ENCODE measurements at places on chromosomes 12 and 14.

DNA sequence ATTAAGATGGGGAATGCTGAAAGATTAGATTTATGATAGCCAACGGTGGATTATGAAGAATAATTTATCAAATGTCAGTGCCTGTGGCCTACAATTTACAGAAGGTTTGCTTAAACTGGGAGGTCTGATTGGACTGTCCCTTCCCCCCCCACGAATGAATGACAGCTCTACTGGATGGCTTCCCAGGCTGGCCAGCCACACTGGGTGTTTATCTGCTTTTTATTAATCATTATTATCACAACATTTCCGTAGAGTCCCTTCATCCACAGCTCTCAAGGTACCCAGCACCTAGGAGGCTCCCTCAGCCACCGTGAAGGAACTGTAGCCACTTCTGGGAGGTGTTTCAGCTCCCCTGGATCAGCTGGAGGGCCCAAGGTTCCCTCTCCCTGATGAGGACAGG, 78.9 kb downstream of the ADCK1 start:
- no peak overlapping the region for H3K27ac ChIP-seq
- H3K4me1 ChIP-seq: no peaks in the 10 kb centered on the region
- no peak overlapping the region for H3K4me3 ChIP-seq
- H3K36me3 ChIP-seq: no peaks in the 10 kb centered on the region

DNA sequence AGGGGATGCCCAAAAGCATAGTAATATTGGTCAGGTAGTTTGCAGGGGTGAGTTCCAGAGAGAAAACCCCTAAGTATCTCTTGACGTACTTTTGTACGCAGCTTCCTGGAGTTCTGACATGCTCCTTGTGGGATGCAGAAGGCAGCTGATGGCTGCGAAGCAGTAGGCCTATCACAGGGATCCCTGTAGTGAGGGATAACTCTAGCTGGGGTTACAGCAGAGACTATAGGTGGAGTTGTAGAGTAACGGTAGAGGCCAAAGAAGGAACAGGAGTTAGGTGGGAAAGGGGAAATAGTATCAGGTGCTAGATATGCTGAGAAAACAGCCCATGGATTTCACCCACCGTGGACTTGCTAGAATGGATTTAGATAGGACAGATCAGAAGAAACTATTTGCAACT, 37.3 kb downstream of the MGST1 start:
- no peak for DNase-seq
- H3K27me3 ChIP-seq: no peaks in the 10 kb centered on the region
- no peaks in the 10 kb centered on the region for H3K36me3 ChIP-seq
- no peaks in the 10 kb centered on the region for H3K4me1 ChIP-seq

GRCh38 chr12:28882444-28882843, 266.6 kb upstream of the FAR2 start:
- no peak overlapping the region for H3K4me3 ChIP-seq
- H3K36me3 ChIP-seq: no peaks in the 10 kb centered on the region
- DNase-seq: no peak
- H3K4me1 ChIP-seq: peaks cover 6% of the 10 kb centered on the region
- no peaks in the 10 kb centered on the region for H3K27me3 ChIP-seq

DNA sequence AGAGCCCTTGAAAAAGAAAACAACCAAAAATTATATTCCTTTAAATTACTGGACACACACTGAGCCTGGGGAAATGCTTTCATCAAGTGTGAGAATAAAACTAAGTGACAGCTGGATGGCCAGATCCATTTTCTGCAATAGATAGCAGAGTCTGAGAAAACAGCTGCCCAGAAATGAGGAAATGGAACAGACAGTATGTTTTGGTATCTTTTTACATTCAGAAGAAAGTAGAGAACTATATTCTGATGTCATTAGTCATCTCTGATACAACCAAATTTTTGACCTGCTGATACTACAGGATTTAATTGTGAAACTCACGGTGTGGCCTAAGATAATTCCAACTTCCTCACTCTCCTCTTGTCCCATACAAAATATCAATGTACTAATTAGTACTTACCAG, 78.2 kb downstream of the HMGA2 start:
- no peak for DNase-seq
- no peaks in the 10 kb centered on the region for H3K36me3 ChIP-seq
- H3K27me3 ChIP-seq: peaks cover 23% of the 10 kb centered on the region
- no peaks in the 10 kb centered on the region for H3K4me1 ChIP-seq
- H3K4me3 ChIP-seq: no peak overlapping the region
- no peak overlapping the region for H3K27ac ChIP-seq

DNA sequence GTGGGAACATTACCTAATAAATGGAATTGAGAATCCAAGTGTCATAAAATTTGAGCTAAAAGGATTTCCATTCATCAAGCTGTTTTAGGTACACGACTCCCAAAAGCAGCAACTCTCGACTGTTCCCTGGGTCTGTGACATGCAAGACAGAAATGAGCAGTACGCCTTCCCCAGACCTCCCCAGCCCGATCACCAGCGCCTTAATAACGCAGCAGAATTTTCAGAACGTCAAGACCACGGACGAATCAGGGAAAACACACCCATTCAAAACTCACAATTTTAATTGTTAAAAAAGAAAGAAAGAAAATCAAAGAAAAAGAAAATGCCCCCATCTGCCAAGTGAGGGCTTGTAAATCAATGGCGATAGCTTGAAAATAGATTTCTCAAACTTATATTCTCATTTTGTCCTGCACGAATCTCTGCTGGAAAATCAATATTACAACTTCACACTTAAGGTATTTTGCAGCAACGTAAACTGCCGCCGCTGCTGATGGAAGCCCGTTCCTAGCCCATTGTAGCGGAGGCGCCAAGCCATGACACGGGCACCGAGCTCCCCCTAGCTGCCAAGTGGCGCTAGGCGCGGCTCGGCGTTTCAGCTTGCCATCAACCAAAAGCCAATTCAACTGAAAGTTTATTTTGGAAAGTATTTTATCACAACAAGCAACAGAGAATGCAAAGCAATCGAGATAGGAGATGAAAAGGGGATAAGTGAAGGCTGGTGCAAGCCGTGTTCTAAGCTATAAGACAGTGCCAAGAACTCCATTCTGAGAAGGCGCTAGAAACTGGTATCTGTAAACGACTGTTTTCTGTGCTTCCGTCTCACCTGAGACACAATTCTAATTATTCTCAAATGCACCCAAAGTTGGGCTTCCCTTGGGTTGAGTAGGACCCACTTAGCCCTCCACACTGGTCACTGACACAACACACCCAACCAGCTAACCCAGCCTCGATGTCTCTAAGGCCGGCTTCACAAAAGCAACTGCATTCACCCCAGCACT, 5.5 kb downstream of the BCL11B start:
- no peaks in the 10 kb centered on the region for H3K36me3 ChIP-seq
- H3K27ac ChIP-seq: no peak overlapping the region
- no peak overlapping the region for H3K4me3 ChIP-seq
- H3K4me1 ChIP-seq: no peaks in the 10 kb centered on the region
- peak; percentile 66 for DNase-seq
- H3K27me3 ChIP-seq: peaks cover 56% of the 10 kb centered on the region

DNA sequence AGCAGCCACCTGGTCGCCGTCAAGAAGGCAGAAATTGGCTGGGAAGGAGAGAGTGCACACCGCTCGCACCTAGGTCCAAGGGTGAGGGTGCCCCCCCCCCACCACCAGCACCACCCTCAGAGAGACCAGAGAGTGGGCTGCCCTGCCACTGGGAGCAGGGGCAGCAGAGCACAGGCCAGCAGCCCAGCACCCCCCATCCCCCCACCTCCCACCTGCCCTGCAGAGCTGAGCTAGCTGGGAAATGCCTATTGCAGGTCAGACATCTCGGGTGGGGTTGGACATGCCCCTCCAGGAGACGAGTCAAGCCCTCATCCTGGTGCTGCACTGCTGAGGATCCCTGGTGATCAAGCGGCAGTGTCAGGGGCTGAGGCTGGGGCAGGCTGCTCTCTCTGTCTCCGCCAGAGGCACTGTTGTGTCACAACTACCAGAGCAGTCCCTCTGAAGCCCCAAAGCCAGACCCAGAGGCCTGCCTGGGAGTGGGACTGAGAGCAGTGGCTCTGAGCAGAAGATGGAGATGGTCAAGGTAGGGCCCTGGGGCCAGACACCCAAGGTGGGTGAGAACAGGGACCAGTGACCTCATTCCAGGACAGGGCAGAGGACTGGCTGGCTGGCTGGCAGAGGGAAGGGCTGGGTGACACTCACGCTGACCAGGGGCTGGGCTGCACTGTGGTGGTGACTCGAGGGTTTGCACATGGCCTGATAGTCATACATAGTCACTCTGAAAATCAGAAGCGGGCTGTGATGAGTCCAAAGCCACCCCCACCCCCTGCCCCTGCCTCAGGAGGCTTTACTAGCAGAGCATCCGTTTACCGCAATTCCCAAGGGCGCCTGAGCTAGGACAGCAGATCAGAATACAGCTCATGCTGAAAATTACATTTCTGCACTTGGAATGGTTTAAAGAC, 19.7 kb upstream of the LRTM2 start:
- peaks cover 11% of the 10 kb centered on the region for H3K4me1 ChIP-seq
- no peaks in the 10 kb centered on the region for H3K36me3 ChIP-seq
- H3K27me3 ChIP-seq: no peaks in the 10 kb centered on the region
- no peak overlapping the region for H3K4me3 ChIP-seq

DNA sequence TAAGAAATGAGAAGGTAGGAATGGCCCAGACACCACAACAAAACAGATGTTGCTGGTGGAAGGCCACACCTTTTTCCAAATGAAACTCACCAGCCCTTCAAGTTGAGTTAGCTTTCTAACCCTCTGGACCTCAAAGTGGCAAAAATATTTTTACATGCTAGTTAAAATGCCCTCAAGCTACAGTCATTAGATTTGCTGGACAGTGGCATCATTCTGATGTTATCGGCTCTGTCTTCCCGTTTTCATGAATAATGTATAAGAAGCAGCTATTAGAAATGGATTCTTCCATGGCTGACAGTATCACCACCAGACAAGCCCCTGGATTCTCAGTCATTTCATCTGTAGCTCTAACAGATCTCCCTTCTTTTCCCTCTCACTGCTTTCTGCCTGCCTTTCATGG, 37.1 kb upstream of the PLXNC1 start:
- H3K4me1 ChIP-seq: no peaks in the 10 kb centered on the region
- no peaks in the 10 kb centered on the region for H3K36me3 ChIP-seq
- H3K27me3 ChIP-seq: no peaks in the 10 kb centered on the region
- H3K4me3 ChIP-seq: no peak overlapping the region
- DNase-seq: no peak

GRCh38 chr14:67187826-67188225, 1.4 kb upstream of the GARIN2 start:
- DNase-seq: no peak
- H3K4me1 ChIP-seq: no peaks in the 10 kb centered on the region
- H3K36me3 ChIP-seq: no peaks in the 10 kb centered on the region
- no peak overlapping the region for H3K4me3 ChIP-seq
- peaks cover 3% of the 10 kb centered on the region for H3K27me3 ChIP-seq

DNA sequence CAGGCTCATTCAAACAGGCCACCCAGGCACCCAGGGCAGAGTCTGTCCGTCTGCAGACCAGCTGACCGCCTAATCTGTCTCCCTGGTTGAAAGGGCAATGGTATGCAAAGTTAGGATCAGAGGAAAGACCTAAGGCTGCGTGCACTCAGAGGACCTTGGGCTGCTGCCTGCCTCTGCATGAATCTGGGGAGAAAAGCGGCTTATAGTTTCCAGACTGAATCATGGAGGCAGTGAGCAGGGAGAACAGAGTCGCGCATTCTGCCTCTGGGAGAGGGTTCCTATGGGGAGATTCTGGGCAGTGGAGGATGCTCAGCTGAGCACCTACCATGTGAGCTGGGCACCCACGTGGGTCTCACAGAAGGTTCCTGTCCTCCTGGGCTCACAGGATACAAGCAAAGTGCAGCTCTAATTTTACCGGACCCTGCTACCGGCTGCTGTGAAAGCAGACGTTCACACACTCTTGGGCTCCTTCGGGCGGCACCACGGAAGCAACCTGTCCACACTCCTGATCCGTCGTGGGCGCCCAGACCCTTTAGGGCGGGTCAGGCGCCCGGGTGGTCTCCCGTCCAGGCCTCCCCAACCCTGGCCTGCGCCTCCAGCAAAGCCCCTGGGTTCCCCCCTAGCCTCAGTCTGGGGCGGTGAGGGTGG, 772 bp downstream of the SCARB1 start:
- peak; percentile 67 for DNase-seq
- peak overlapping the region; percentile 51 for H3K27ac ChIP-seq
- peaks cover 54% of the 10 kb centered on the region for H3K4me1 ChIP-seq
- no peaks in the 10 kb centered on the region for H3K36me3 ChIP-seq
- H3K4me3 ChIP-seq: peak overlapping the region; percentile 68

DNA sequence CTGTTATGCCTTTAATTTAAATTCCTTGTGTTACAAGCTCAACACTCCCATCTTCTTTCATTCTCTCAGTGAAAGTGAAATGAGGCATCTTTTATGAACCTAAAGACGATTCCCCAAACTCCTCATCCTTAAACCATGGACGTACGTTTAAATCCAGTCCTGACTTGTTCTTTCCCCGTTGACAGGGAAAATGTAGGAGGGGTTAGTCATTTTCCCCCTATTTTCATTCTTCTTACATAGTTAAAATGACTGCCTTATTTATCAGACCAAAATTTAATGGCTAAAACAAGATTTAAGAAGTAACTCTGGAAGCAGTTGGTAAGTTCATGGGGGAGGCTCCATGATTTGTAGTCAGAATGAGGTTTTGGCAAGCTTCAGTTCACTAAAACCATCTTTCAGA, 134.9 kb downstream of the KCNA5 start:
- no peaks in the 10 kb centered on the region for H3K4me1 ChIP-seq
- H3K27ac ChIP-seq: no peak overlapping the region
- H3K36me3 ChIP-seq: no peaks in the 10 kb centered on the region
- H3K4me3 ChIP-seq: no peak overlapping the region

DNA sequence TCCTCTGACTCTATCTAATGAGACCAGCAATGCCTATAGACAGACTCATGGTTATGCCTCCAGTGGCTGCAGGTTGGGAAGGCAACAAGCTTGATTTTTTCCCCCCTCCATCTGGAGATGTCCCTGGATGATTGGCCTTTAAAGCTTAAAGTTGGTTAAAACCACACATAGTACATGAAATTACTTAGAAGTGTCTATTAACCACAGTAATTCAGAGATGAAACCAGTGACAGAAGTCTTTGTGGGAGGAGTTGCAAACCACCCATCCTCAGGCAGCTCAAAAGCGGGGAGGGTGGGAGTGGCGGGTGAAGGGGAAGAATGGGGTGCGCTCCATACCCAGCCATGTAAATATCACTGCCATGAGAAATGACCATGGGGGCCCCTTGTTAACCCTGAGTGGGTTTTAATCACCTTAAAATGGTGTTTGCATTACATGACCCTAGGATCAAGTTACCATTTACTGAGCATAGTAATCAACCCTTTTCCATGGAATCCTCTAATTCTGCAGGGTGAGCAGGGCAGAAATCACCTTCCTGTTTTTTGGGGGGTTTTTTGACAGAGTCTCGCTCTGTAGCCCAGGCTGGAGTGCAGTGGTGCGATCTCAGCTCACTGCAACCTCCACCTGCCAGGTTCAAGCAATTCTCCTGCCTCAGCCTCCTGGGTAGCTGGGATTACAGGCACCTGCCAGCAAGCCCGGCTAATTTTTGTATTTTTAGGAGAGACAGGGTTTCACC, 133.5 kb downstream of the FOXN3 start:
- no peak overlapping the region for H3K27ac ChIP-seq
- DNase-seq: peak; percentile 2
- H3K4me3 ChIP-seq: no peak overlapping the region
- H3K4me1 ChIP-seq: peaks cover 5% of the 10 kb centered on the region

GRCh38 chr14:71478542-71478941, 453.7 kb upstream of the RGS6 start:
- peak overlapping the region; percentile 51 for H3K27ac ChIP-seq
- H3K27me3 ChIP-seq: no peaks in the 10 kb centered on the region
- no peak for DNase-seq
- H3K4me3 ChIP-seq: no peak overlapping the region

- DNase-seq: no peak
- H3K27me3 ChIP-seq: no peaks in the 10 kb centered on the region
- no peak overlapping the region for H3K27ac ChIP-seq
- no peaks in the 10 kb centered on the region for H3K36me3 ChIP-seq
These were observed 172.1 kb downstream of the ETV6 start for GRCh38 chr12:11821386-11822080.

- no peak overlapping the region for H3K4me3 ChIP-seq
- H3K27me3 ChIP-seq: no peaks in the 10 kb centered on the region
- H3K36me3 ChIP-seq: no peaks in the 10 kb centered on the region
- H3K27ac ChIP-seq: no peak overlapping the region
These were observed 19.6 kb downstream of the ACVR1B start for GRCh38 chr12:51970904-51971646.
